ENCODE measurements at places on chromosomes 1 and 21.

DNA sequence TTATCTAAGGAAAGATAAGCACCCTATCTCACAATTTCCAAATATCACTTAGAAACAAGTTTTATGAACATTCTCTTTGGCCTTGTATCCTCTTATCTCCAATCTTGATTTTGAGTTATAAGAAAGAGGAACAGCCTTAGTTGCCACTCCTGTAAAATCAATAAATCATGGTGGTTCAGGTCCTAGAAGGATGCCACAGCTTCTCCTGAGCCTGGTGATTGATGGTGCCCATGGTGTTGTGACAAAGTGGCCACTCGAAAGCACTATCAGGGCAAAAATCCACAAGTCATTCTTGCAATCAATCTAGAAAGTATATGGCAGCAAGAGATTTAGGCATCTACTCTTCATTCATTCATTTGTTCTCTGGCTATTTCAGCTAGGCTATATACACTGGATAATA, 27.8 kb downstream of the GBP6 start:
- no peak for DNase-seq

DNA sequence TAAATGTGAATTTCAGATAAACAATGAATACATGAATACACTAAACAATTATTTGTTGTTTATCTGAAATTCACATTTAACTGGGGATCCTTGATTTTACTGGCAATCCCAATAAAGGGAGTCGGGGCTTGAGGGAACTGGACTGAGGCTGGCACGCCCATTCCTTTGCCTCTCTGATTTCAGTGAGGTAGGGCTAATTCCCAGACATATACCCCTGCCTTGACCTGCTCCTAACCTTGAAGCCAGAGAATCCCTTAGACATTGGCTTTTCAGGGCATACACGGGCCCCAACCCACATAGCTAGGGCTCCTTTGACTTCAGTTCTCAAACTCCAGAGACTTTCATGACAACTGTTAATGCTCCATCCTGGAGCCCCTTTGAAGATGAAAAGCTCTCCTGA, 10.8 kb upstream of the UTP25 start:
- DNase-seq, result no peak

DNA sequence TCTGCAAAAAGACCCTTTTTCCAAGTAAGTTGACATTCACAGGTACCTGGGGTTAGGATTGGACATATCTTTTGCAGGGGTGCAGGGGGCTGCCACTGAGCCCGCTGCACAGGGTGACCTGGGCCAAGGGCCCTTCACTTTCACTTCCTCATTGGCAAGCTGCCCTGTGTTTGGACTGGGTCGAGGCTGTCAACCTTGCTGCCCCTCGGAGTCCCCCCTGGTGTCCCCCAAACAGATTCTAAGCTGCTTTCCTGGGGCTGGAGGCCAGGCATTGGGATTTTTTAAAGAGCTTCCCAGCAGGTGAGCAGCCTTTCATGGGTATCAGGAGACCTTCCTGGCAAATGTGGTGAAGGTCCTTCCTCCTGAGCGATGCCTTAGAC, 7.9 kb upstream of the UMODL1 start:
- no peak for DNase-seq

DNA sequence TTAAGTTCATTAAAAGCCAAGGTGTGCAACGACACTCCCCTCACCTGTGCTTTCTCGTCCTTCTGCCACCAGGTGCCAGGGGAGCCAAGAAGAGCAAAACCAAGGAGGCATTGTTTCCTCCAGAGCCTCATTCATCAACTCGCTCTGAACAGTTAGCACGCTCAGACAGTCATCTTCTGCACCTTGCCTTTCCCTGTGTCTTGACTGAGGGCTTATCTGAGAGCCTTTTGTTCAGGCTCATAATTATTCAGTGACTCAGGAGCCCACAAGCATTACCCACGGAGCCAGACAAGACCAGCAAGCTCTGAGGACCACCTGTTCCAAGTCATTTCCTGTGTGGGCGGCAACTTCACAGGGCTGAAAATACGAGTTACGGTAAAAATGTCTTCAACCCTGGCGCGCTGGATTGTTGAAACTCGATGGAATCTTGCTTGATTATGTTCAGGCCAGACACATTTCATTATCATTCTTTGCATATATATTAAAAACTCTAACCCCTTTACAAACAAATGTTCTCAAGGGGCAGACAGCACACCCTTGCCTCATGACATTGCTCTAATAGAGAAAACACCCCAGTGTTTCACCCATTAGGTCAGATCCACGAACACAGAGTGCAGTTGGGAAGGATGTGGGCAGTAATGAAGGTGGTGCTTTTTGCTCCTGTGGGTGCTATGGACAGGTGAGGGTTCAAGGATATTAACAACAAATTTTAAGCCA, 89.7 kb upstream of the RUNX1 start:
- no peak for DNase-seq

GRCh38 chr1:43796111-43796581, 88.8 kb downstream of the ST3GAL3 start:
- DNase-seq, result no peak

DNA sequence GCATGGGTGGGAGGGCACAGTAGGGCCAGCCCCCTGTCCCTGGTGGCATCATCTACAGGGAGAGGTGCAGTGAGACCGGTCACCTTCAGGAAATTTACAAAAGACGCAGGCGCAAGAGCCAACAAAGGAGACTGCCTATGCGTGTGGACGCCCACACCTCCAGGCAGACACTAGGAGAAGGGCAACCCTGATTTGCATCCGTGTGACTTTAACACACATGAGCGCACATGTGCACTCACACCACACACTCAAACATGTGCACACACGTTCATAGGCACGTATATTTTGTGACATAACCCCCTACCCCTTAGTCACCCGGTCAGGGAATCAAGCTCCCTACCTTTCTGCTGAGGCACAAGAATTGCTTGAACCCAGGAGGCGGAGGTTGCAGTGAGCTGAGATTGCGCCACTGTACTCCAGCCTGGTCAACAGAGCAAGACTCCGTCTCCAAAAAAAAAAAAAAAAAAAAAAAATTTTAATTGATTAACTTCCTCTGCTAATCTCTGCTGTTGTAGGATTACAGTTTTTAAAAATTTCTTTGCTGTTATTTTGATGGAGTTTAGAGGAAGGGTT, 84.7 kb upstream of the SLC25A33 start:
- DNase-seq, result no peak

DNA sequence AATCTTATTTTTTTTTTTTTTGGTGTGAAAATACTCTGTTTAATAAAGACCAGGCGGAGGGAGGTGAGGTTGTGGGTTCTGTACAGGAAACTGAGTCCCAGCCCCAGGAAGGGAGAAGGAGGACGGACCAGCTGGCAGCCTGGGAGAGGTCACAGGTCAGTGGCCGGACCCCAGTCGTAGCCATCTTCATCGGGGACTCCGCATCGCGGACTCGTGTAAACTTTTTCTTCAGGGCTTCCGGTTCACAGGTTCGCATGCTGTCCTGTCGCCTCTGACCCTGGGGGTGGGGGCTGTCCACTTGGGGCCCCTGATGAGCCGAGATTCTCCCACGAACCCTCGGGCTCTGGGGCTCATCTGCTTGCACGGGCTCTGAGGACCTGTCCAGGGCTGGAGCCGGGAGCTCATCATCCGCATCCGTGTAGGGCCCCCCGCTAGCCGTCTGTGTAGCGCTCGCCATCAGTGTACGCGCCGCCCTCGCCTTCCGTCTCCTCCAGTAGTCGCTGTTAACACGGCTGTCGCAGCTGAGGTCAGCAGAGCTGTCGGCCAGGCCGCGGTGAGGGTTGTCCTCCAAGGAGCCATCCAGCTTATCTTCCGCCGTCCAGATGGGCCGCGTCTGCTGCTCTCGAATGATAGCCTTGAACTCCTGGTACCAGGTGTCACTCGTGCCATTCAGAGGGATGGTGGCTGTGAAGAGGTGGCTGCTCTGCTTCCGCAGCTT, 975.7 kb upstream of the PRMT6 start:
- no peak for DNase-seq

DNA sequence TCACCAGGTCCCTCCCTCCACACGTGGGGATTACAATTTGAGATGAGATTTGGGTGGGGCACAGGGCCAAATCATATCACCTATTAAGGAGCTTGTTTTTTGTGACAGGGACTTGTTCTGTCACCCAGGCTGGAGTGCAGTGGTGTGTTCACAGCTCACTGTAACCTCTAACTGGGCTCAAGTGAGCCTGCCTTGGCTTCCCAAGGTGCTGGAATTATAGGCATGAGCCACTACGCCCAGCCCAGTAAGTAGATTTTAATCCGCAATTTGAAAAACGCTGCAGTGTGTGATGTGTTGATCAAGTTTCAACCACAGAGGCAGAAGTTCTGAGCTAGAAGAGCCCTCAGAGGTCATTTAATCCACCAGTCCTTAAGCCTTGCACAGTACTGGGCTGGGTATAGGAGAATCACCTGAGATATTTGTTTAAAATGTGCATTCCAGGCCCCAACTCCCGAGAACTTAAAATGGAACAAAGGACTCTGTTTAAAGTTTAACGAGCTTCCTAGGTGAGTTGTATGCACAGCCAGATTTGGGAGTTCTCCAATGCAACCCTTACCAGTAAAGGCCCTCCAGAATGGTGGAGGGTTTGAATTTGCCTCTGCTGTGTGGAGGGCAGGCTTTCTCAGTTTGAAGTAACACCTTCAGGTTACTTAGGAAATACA, 13.4 kb downstream of the RPL11 start:
- no peak for DNase-seq

DNA sequence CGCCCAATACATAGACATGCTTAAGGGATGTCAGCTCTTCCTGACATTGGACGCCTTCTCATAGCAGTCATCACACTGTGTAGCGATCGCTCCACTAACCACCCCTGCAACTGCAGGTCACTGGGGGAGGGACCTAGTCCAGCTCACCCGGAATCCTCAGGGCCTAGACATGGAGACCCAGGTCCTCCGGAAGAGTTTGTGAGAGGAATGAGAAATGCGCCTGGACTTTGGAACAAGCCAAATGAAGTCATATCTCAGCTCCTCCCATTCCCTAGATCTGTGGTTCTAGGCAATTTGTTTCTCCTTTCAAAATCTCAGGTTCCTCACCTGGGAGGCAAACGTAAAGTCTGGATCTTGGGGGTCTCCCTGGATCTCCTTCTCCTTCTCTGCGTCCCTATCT, 253.3 kb downstream of the KAZN start:
- DNase-seq, result no peak

- DNase-seq, result no peak
Measured at GRCh38 chr1:160224606-160225005, 19.4 kb downstream of the PEA15 start.

DNA sequence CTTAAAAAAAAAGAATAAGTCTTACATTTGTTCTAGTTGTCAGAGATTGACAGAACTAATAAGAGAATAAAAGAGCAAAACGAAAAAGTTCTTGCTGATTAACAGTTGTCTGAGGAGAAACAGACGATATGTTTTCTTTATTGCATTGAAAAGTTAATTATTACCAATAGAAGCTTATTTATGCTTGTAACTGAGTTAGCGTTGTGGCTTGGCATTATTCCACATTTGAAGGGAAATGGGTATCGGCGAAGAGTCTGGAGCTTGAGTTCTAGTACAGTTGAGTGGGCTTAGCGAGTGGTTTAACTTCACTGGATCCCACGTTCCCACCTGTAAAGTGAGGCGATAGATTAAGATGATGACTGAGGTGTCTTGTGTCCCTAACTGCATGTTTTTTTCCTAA, 109.0 kb downstream of the SDCCAG8 start:
- DNase-seq, result no peak

DNA sequence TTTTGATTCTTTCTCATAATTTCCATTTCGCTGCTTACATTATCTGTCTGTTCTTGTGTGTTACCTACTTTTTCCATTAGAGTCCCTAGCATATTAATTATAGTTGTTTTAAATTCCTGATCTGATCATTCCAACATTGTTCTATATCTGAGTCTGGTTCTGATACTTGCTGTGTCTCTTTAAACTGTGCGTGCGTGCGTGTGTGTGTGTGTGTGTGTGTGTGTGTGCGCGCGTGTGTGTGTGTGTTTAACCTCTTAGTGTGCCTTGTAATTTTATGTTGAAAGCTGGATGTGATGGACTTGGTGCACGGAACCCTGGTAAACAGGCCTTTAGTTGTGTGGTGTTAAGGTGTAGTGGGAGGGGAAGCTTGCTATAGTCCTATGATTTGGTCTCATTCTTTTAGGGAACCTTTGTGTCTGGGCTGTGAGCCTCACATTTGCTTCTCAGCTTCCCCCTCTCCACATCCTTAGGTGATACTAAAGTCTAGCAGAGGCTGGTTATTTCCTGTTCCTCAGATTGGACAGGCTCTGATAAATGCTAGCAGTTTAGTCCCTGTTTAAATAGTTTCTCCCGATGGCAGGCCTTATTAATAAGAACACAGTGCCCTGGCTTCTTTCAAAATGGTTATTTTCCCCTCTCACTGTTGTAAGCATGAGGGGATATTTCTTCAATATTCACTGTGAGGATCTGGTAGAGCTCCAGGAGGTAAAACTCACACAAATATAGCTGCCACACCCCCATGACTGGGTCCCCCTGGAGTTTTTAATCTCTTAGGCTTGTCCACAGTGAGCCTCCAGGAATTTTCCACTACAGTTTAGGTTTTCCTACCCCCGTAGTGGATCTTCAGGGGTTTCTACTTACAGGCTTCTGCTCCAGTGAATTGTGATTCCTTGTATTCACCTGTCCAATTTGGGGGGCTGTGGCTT, 118.3 kb downstream of the GALNT2 start:
- DNase-seq, result no peak

DNA sequence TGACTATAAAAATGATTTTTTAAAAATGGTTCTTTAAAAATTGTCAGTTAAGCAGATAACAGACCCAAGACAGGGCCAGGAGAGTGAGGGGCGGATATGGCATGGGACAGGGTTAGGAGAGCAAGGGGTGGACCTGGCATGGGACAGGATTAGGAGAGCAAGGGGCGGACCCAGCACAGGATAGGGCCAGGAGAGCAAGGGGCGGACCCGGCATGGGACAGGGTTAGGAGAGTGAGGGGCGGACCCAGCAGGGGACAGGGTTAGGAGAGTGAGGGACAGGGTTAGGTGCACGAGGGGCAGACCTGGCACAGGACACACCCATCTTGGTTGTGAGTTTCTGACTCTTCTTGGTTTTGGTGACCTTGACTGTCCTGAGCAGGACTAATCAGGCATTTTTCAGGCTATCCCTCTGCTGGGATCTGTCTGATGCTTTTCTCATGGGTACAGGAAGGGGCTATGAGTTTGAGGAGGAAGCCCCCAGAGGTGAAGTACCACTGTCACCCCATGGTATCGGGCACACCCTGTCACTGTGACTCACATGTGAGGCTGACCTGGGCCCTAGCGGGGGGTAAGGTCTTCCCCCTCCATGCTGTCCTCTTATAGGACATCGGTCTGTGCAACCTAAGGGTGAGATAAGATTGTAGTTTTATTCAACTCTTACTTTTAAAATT, 159.0 kb upstream of the COL6A1 start:
- DNase-seq, result no peak
